ENCODE measurements at places on chromosomes 1 and 21.

DNA sequence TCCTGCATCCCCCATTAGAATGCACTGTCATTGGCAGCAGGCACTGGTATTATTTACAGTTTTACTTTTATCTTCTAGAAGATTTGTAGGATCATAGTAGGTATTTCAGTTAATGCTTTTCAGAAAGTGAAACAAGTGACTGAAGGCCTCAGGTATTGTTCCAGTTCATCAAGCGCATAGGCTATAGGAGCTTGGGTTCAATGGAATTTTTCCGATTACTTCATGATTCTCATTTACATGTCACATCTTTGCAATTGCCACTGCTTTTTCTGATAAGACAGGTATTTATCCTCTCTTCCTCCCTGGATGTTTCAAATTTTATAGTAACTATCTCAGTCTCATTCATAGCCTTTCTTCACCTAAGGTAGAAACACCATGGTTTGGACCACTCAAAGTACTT, 161.3 kb downstream of the NTPCR start:
- DNase-seq = no peak

- DNase-seq = no peak
These were observed 312.4 kb downstream of the ASTN1 start for GRCh38 chr1:176852124-176852523.

GRCh38 chr1:246152986-246153431, 354.1 kb downstream of the SMYD3 start:
- no peak for DNase-seq

DNA sequence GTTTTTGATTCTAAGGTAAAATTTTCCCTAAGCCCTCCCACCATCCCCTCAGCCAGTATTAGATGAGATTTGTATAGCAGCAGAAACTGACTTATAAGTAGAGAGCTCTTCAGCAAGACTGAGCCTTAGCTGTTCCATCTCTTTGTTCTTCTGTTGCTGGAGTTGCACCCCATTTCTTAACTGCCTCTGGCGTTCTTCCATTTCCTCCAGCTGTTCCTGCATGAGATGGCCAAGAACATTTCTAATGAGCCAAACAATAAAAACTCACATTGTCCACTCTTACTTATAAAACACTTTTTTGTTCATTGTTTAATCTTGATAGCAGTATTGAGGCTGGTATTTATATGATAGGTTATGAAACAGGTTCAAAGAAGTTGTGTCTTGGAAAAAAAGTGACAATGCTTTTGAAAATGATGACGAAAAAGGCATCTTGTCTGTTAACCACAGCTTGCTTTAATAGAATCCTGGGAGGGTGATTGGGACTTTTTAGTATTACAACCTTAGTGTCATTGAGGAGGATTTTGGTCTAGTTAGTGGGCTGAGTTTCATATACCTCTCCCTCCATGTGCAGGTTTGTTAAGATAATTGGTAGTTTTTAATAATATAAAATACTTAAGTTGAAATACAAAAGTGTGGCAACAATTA, 18.3 kb downstream of the SYNC start:
- no peak for DNase-seq

DNA sequence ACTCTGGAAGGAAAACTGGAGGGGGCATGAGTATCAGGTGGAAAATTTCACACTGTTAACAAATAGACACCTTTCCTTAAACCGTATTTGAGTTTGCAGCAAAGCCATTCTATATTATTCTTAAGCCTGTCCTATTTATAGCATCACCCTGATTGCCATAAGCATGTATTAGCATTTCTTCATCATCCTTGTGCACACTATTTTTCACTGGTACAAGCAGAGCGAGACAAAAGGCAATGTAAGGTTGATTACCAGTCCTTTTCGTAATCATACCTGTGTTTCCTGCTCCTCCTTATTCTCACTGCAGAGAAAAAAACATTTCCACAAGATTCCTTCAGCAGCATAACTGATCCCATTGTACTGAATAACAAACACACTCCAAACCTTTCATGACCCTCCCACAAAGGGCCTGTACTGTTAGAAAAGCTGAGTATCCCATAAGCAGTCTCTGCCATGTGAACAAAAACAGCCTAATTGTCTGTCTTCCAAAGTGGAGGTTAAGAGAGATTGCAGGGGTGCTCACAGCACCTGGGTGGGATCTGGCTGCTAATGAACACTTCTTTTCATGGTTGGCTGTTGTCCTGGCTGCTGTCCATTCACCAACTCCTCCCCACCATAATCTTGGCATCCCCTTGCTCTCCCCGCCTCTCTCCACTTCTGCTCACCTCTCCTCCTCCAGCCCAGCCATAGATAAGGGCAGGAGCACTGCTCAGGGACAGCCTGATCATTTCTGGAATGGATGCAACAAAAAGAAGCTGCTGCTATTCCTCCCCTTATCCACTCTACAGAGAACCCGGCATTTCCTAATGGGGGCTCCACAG, 30.4 kb downstream of the VTCN1 start:
- DNase-seq = no peak

DNA sequence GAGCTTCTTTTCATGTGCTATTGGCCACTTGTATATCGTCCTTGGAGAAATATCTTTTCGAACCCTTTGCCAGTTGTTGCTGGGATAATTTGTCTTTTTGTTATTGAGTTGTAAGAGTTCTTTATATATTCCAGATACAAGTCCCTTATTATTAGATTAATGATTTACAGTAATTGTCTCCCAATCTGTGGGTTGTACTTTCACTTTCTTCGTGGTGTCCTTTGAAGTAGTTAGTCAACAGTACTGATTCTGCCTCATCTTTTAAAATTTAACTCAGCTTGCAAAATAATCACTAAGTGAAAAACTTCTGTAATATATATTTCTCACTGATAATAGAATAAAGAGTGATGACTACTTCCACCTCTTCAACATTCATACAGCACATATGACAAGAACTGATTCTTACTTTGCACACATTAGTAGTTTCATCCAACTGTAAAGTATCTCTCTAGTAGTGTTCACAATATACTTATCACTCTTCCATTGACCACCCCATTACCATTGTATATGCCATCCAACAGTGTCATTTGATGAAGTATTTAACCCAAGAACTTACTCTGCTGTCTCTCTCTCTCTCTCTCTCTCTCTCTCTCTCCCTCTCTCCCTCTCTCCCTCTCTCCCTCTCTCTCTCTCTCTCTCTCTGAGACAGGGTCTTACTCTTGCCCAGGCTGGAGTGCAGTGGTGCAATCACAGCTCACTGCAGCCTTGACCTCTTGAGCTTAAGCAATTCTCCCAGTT, 104.2 kb upstream of the DMRTA2 start:
- no peak for DNase-seq

- DNase-seq = no peak
These were observed 17.7 kb downstream of the CBR1 start for GRCh38 chr21:36087362-36088138.

DNA sequence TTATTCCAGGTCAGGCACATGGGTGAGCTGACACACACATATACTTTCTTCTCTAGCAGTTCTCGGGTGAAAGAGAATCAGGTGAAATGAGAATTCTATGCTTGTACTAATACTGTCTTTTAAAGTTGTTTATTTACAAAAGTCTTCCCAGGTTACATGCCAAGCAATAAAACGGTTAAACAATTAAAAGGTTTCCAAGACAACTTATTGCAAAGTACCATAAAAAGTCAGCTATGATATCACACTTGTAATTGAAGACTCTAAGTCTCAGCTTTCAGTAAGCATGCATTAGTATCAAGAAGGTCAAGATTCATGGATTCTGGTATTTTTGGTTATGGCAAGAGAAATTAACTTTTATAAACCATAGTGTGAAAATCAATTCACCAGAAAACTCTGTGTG, 171.4 kb downstream of the PDE4B start:
- no peak for DNase-seq

DNA sequence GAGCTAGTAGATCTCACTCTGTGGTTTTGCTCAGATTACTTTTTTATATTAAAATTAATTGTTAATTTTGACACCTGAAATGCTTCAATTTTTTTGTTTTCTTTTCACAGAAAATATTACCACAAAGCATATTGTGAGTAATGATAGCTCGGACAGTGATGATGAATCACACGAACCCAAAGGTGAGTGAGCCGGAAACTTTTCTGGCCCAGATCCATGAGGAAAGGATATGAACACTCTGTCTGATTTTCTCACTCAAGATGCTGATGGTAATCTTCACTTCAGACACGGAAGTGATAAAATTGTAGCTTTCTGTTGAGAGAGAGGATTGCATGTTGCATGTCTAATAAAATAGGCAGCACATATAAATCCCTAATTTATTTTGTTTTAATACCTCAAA, 121.8 kb downstream of the PLA2G4A start:
- no peak for DNase-seq

GRCh38 chr1:224435999-224436398, 1.4 kb upstream of the WDR26 start:
- DNase-seq = no peak

DNA sequence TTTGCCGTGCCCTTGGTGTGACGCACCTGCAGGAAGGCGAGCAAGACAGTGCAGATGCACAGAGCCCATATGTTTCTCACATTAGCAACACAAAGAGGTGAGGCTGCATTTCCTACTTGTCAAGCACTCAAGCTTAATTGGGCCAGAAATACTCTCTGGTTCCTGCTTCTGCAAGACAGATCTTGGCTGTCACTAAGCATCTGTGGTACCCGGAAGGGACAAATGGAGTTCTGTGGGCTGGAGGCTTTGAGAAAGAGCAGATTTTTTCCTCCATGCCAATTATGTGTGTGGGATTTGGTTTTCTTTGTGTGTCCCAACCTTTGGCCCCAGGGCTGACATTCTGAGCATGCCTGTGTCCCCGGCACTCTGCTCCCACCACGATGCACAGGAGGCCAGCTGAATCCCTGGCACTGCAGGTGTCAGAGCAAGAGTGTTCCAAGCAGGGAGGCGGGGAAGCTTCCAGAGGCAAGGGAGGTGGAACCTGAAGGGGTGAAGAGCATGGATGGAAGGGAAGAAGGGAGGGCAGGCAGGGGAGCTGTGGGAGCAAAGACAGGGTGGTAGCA, 52.0 kb upstream of the STUM start:
- DNase-seq = no peak

- no peak for DNase-seq
These were observed 40.5 kb downstream of the CNN3 start for GRCh38 chr1:94886361-94886760.

DNA sequence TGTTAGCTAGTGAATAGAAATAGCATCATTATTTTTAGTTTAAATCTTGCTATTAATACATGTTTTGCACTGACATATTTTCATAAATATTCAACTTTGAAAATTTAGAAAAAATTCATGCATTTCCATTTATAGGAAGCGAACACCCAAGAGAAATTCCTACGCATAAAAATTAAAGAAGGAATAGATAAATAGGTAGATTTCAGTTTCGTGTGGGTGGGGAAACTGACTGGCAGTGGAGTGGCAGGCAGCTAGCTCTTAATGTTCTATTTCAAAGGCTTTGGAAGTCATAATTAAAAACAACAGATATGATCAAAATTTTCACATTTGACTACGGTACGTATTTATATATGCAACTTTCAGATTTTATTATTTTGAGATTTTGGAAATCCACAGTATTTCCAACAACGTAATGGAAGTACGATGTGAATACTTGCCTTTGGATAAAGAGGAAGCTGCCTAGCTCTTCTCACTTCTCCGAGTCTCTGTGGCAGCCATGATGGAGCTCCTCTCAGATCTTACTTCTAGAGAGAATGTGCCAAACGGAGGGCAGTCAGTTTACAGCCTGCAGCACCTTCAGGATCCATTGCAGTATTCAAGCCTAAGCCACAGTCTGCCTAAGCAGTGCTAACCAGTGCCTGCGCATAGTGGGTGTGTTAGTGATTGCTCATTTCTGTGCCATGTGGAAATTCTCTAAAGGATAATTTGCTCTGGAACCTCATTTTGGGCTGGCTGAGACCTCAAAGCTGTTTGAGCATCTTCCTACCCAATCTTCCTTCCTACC, 62.9 kb upstream of the RGS4 start:
- no peak for DNase-seq

DNA sequence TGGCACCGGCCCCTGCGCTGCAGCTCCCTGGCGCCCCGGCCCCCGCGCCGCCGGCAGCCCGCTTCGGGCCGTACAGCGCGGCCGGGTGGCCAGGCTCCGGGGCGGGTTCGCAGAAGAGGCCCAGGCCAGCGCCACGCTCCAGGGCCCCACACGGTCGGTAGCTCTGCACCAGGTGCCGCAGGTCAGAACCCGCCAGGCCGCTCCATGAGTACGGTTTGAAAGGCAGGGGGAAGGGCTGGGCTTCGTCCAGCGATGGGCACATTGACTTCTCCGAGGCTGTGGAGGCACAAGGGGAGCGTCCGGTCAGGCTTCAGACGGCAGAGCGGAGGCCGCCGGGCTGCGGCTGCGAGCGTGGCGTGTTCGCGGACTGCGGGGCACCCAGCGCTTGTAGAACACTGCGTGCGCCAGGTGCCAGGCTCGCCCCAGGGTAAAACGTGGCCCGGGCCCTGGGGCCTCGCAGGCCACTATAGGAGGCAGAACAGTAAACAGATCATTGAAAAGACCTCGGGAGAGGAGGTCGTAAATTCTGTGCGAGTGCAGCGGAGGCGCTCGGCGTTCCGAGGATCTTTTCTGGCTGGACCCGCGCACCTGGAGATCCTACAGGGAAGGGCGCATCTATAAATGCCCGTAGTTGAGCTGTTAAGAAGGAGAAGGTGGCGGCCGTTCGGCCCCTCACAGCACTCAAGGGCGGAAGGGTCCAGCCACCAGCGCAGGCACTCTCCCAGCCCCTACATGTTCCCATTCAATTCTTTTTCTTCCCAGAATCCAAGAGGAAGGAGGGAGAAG, 5.7 kb downstream of the GFI1 start:
- DNase-seq = no peak

DNA sequence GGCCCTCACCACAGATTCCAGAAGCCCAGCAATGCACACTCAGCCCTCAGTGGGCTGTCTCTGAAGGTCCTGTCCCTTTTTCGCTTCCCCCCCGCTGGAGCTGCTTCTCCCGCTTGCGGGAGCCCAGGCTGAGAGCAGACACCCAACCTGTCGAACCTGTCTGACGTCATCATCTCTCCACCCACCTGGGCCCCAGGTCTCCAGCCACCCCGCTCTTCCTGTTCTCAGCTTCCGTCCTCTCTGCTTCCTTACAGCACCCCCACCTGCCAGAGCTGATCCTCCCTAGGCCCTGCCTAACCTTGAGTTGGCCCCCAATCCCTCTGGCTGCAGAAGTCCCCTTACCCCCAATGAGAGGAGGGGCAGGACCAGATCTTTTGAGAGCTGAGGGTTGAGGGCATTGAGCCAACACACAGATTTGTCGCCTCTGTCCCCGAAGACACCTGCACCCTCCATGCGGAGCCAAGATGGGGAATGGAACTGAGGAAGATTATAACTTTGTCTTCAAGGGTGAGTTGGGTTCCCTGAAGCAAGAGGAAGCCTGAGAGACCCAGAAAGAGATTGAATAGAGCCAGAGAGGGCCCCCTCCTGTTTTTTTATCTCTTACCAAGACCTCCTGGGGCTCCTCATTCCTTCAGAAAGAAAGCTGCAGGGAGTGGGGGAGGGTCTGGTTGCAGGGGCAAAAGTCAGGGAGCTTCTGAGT, at the start of gene RAB25:
Gene RAB25 (plus strand): TSS at position 224 of the 700 bp plus-strand sequence. CDS start 241 bp downstream, at position 465.
- no peak for DNase-seq

GRCh38 chr1:117732065-117732797, 126.4 kb downstream of the TENT5C start:
- DNase-seq = no peak
